T follicular helper cell (primary cell): ENCODE measurements at places on chromosomes 13 and 19.
A peak's percentile ranks its signal among the peaks of the same experiment; 100 is the strongest.

DNA sequence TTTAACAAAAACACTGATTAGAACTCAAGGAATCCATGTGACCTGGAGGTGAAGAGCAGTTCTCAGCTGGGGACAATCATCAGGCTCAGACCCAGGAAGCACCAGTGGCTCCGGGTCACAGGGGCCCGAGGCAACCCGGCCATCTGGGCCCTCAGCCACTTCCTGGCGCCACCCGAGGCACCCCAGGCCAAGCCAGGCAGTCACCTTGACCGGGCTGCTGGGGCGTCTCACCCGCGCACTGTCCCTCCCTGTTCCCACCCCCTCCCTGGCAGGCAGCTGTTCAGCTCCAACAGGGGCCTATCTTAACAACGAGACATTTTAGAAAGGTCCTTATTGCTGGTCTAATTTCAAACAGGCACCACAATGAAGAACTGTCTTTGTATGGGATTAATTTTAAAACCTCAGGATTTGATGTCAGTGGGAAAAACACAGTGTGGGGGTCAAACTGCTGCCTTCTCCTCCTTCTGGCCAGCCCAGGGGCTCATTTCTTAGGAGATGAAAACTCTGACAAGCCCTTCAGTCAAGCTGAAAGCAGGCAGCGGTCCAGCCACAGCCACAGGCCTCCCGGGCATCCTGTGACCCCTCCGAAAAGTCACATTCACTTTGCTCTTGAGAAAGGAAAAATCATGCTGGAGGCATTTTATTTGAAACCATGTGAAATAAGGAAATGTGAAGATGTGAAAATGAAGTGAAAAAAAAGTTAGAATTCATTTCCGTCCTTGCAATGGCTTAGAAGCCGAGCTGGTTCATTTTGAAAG is 83.3 kb downstream of the KCTD15 start:
- DNase-seq: no peak

GRCh38 chr13:20704459-20705069 is 1.1 kb downstream of the IL17D start:
- DNase-seq: no peak

GRCh38 chr13:40388617-40389016 is 277.8 kb downstream of the FOXO1 start:
- peak; percentile 64 for DNase-seq

DNA sequence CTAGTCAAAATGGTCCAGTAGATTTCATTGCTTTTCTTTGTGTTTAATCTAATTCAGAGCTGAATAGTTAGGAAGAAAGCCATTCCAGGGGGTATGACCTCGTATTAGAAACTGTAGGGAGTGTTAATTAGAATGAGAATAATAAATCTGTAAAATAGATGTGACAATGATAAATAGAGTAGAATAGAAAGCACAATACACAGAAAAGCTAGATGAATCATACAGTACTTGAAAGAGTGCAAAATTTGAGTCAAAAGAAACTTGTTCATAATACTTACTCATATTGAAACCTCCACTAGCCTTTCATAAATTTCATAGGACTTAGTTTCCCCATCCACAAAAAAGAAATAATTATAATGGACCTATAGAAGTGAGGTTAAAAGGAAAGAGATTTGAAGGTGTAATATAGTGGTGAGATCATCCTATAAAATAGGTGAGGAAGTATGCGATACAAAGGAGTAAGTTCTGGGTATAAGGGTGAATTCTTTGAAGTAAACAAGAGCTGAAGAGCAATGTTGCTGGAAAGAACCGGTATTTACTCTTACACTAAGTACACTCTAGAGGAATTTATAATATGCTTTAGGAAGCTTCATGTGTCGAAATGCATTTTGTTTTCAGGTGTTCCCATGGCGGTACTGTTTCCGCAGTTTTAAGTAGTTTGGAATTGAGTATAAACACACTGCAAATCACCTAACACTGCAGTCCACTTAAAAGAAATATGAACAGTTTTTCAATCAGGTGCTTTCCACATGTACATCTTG is 21.9 kb downstream of the PCDH17 start:
- no peak for DNase-seq

DNA sequence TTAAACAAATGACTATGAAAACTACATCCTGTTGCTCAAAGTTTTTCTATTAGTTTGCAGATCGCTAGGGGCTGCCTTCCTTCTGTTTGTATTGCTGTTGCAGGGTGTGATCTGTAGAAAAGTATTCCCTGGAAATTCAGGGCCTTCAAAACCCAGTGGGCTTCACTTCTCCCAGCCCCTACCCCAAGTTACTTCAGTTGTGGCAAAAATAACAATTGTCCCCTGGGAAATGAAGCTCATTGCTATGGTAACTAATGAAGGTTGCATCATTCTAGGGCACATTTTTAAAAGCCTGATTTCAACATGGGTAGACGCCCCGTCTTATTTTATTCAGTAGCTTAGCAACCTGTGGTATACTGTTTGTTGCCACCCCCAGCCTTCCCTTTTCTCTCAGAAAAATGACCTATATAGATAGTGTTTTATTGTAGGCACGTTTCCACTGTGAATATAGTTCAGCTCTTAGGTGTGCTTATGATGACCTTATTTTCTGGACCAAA is 60.9 kb downstream of the WDFY2 start:
- peak; percentile 29 for DNase-seq

DNA sequence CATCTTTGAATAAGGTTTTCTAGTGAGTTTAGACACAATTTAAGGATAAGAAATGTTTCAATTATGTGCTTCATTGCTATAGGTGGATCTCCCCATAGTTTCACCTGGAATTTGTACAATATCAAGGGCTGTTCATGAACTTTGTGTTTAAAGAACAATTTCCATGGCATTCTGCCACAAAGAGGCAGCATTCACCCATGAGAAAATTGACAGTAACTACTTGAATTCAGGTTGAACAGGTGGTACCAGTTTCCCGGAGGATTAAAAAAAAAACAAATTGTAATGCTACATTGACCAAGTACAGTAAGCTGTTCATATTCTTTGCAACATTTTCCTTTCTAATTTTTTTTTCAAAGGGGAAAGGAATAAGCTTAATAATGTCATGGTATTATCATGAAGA is 9.1 kb downstream of the SLITRK5 start:
- no peak for DNase-seq
